ENCODE measurements at places on chromosomes 2 and 18. TPM values are rescaled to one million over a fixed set of nuclear protein-coding genes. Genes with fewer than 3 reads are reported as not detected.

Gene SOX11
- total RNA-seq = not detected

GRCh38 chr2:207891086-207891844, 121.6 kb upstream of the FZD5 start:
- no peak for DNase-seq

- DNase-seq = no peak
Measured at GRCh38 chr18:12598181-12598930, 59.6 kb downstream of the SPIRE1 start.

Gene MREG
- total RNA-seq = 0.74 TPM

DNA sequence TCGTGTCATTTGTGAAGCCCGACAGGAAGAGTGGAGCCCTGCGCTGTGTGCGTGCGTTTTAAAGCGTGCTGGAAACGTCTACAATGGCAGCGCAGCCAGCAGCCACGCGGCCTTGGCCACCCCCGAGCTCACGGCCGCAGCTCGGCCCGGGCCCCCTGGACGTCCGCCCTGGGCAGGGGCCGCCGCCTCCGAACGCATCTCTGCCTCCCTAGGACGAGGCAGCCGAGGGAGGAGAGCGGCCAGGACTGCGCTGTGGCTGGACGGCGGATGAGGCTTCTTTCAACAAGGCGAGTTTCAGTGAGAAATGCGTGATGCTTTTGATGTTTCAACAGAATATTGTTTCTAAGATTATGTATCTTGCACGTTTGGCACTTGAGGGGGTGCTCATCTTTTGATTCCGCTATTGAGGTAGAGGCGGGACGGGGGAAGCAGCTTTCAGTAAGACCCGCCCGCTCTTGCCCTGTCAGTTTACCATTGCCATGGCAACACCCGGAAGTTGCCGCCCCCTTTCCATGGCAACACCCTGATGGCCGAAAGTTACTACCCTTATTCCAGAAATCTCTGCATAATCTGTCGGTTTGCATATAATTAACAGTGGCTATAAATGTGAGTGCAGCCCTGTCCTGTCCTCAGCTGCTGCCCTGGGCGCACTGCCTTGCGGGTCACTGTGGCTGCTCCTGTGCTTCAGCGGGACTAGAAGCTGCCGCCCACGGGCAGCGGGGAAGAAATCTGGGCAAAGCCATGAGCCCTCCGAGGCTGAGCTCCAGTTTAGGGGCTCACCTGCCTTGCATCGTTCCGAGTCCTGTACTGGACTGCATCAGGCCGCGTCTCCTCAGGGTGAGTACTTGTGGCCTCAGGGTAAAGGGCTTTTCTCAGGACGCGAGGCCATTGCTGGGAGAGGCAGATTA, 38.6 kb downstream of the ADNP2 start:
- DNase-seq = peak; percentile 96

GRCh38 chr2:203687165-203687564, 19.3 kb upstream of the CD28 start:
- DNase-seq = no peak

DNA sequence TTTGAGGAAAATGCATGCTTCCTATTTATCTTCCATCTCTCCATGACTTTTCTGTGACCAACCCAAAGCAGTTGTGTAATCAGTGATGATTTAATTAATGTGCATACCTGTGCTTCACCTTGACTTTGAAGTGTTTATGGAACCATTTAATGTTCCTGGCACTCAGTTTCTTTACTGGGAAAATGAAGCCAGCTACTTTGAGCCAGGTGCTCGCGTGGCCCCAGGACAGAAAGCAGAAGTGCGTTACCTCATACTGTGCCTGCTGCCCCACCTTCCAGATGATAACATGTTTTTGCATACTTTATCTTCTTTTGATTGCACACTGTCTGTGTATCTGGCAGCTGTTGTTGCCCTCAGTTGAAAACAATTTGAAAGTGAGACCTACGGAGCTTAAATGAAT, 61.3 kb downstream of the PMAIP1 start:
- no peak for DNase-seq

Gene MBOAT2
- total RNA-seq = 16.1 TPM

Gene TEX44
- not detected for total RNA-seq

GRCh38 chr2:36476411-36476810, 120.8 kb downstream of the CRIM1 start:
- no peak for DNase-seq

DNA sequence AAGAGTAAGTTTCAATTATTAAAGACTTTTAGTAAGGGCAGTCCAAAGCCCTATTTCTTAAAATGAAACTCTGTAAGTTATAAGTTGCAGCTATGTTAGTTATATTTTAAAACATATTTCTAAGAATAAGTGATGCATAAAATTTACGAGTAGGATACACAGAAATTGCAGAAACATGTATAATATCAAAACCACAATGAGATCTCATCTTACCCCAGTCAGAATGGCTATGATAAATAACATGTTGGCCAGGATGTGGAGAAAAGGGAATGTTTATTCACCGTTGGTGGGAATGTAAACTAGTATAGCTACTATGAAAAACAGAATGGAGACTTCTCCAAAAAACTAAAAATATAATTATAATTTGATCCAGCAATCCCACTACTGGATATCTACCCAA, 201.2 kb downstream of the CBLN2 start:
- no peak for DNase-seq

Gene RTP5
- 0.10 TPM for total RNA-seq

GRCh38 chr2:233380995-233381637, 26.8 kb downstream of the DGKD start:
- no peak for DNase-seq

Gene CREB1
- total RNA-seq = 62.0 TPM

DNA sequence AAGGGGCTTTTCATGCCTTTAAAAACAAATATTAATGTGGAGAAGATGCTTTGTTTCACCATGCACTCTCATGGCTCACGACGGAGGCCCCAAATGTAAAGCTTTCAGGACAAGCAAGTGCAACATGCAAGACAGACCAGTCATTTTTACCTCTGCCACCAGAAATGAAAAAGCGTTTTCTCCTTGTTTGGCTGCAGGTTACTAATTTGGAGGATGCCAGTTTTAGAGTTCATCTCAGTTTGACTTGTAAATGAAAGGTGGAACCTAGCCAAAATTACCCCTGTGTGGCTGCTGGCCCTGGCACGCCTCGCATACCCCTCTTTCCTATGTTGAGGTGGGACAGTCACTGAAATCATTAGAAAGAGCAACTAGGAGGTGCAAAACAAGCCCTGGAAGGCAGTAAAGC, 138.6 kb downstream of the BCL2 start:
- no peak for DNase-seq

- peak; percentile 12 for DNase-seq
Measured at GRCh38 chr2:100248044-100248330, 74.3 kb downstream of the LONRF2 start.

- no peak for DNase-seq
Measured at GRCh38 chr2:191299866-191300265, 54.7 kb downstream of the MYO1B start.

- no peak for DNase-seq
Measured at GRCh38 chr2:65934992-65935629, 499.8 kb upstream of the MEIS1 start.

Gene STAT4
- total RNA-seq = 2.2 TPM

Gene MORN2
- 14.9 TPM for total RNA-seq

DNA sequence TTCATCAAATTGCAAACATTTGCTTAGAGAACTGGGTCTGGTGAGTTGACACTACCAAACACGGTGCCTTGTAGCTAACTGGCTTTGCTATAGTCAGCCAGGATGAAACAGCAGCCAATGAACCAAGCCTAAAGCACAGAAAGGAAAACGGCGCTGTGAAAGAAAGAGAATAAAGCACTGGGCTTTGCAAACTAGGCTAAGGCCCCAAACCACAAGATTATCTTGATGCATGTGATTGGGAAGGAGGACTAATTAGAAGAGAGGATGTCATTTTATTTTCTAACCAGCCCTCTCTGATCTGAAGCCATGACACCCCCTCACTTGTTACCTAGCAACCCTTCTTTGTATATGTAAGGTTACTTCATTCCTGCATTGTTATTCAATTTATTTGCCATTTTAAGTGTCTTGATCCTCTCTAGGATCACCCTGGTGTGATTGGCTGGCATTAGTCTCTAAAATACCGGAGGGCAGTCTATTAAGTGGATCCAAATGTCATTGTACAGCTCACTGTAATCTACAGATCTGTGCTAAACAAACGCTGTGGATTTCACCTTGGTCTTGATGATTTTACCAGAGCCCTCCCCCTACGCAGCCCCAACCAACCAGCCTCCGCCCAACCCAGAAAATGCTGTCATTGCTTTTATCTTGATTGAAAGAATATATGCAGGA, 395.4 kb upstream of the ACVR2A start:
- no peak for DNase-seq

Gene MC2R
- total RNA-seq = not detected

Gene SCTR
- total RNA-seq = not detected

DNA sequence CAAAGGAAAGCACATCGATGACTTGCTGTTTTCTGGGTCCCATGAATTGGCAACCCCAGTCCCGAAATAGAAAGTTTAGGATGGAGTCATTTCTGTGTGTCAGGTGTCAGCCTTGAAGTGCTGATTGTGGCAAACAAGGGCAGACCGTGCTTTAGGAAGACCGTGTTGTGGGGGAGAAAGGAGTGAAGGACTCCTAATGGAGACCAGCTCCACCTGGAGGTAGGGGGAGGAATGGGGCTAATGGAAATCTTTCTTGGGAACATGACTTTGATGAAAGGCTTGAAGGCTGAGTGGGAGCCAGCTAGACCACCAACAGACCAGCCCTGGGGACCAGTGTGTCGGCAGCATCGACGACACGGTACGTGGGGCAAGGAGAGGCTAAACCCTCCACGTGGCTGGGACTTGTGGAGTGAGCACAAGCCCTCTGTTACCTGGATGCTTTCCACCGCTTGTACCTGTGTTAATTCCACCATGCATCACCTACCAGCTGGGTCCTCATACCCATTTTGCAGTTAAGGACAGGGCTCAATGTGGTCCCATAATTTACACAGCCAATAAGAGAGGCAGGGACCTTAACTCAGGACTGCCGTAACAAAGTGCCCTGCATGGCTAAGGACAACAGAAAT, 104.2 kb downstream of the SH3BP4 start:
- DNase-seq = no peak

DNA sequence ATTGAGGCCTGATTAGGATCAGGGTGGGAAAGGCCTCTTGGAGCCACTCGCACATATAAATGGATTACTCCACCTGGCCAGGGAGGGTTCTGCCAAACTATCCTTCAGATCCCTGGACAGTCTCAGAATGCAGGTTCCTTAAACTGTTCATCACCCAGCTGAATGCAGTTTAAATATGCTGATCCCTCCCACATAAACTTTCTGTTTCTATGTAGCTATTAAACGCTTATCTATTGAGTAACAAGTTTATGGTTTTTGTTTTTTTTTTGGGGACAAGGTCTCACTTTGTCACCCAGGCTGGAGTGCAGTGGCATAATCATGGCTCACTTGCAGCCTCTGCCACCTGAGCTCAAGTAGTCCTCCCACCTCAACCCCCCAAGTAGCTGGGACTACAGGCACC, 1.9 kb downstream of the CAD start:
- peak; percentile 12 for DNase-seq

Gene MALL
- total RNA-seq = 35.1 TPM

DNA sequence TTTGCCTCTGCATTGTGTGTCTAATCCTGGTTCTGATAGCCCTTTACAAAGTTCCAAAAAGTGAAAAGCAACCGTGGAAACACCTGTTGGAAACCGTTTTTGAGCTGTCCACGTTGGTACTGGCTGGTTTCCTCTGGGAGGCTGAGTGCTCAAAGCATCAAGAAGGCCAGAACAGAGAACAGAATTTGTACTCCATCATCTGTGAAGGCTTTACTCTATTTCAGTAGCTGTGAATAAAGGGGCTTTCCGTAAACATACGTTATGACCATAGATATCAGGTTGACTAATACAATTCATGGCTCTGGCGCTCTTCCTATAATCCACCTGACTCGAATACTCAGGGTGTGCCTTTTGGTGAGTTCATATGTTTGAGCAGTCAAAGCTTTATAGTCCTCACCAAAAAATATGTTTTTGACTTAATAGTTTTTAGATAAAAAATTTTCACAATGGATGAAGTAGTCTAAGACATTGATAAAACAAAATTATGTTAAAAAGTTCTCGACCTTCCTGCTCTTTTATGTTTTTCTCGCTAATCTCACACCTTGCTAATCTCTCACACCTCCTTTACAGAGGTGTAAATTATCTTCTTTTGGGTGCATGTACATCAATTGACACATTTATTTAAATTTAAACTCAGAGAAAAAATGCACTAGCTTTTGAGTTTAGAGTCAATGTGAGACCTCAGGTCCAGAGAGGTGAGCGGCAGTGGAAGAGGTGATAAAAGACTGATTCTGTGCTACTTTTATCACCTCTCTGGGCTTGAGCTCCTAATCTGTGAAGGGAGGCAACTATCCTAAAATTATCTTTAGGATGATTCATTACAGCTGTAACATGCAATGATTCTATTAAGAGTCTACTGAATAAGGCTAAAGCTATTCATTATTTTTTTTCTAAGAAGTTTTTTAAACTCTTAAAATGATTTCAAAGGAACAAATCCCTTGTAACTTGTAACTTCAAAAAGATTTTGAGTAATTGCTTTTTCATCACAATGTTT, 65.3 kb downstream of the CXCR4 start:
- DNase-seq = no peak

- no peak for DNase-seq
Measured at GRCh38 chr2:103293067-103293741, 531.4 kb downstream of the TMEM182 start.

Gene VAMP5
- 96.2 TPM for total RNA-seq

- DNase-seq = no peak
Measured at GRCh38 chr2:204657024-204657423, 111.7 kb downstream of the PARD3B start.

Data from posterior vena cava (tissue), 2 donors.